ENCODE measurements at places on chromosomes 2 and 18.

GRCh38 chr2:98308532-98308931, 37.7 kb upstream of the CNGA3 start:
- no peak for DNase-seq

GRCh38 chr2:27029051-27029450, 3.7 kb upstream of the TMEM214 start:
- no peak for DNase-seq

DNA sequence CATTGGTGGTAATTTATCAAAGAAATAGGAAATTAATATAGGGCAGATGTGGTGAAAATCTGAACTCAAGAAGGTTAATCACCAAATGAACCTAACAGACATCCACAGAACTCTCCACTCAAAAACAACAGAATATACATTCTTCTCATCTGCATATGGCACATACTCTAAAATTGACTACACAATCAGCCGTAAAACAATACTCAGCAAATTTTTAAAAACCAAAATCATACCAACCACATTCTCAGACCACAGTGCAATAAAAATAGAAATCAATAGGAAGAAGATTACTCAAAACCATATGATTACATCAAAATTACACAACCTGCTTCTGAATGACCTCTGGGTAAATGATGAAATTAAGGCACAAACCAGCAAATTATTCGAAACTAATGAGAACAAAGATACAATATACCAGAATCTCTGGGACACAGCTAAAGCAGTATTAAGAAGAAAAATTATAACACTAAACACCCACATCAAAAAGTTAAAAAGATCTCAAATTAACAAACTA, 31.0 kb downstream of the RBM43 start:
- no peak for DNase-seq

- no peak for DNase-seq
These were observed 345.5 kb downstream of the ERBB4 start for GRCh38 chr2:212193056-212193455.

GRCh38 chr2:162123806-162124758, 28.0 kb downstream of the GCG start:
- DNase-seq, result no peak

DNA sequence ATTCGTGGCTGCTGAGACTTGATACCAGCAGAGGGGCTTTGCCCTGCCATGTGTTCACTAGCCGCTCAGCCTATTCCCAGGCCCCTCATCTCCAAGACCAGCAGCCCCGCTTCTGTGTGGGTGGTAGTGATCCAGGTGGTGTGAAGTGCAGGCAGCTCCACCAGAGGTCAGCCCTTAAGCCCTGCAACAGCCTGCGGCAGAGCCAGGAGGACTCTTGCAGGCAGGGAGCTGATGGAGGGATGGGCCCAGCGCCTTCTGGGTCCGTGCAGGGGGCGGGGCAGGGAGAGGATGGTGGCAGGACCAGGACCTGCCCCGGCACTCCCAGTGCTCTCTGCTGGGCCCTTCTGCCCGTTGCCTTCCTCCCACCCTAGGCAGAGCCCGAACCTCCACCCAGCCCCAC, 162.0 kb downstream of the SH3BP4 start:
- DNase-seq, result no peak

DNA sequence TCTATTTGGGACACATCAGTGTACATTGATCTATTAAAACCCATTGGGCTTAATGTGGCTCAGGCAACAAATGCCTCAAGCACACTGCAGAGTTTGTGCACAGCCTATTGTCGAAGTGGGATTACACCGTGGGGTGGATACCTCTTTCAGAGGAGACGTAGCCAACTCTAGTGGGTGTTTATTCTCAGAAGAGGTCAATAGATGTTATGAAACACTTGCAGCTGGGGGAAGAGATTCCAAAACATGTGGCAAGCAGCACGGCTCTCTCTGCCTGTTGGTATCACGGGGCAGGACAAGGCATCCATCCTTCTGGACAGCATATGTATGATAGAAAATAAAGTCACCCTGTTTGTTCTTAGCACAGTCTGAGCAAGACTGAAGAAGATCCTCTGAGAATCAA, 121.4 kb upstream of the COPS8 start:
- DNase-seq, result peak; percentile 64

- DNase-seq, result no peak
These were observed 14.8 kb upstream of the MAL start for GRCh38 chr2:95010718-95011117.

GRCh38 chr2:224377751-224378700, 23.9 kb downstream of the FAM124B start:
- DNase-seq, result no peak

DNA sequence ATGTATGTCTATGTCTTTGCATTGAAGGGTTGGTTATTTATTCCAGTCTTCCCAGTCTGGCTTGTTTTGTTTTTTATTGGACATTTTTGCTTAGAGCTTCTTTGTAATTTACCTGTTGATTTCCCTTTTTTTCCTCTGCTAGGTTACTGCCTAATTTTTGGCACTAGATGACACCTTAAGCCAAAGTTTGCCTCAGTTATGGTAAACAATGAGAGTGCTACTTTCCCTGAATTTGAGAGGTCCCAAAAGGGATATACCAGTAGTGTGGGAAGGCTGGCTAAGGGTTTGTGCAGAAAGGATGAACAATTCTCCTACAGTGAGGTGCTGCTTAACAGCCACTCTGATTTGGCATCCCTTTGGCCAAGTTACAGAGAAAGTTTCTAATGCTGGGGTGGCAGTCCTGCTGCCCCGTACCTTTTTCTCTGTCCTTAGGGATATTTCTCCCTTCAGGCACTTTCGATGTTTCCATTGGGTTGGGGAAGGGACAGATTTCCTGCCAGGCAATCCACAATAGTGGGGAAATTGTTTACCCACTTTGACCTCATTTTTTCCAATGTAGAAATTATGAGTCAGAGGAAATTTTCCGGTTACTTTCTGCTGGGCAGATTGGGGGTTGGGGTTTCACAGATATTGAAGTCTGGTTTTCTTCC, 354.9 kb downstream of the PTPRM start:
- no peak for DNase-seq

DNA sequence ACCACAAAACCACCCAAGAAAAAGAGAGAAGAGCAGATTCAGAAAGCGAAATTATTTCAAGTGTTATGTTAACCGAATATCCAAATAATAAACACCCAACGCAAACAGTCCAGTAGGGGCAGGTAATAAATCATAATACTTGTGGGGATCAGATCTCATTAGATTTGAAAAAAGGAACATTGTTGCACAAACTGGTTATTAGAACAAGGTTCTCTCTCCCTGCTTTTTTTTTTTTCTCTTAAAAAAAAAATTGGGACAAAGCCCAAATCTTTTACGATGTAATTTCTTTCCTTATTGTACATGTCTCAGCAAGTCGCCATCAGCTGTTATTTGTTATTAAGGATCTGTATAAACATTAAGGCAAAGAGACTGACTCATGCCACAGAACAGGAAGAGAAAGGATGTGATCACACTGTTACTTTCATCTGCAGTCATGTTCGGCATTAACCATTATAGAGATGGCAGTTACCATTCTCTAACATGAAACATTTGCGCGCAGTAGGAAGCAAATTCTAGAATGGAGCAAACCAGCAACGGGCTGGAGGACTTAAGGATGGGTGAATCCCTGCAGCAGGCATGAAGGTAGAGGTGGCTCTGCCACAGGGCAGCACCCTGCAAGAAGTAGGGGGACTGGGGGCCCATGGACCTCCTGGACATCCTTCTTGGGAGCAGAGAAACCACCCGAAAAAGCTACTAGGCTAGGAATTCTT, 42.0 kb downstream of the EPHA4 start:
- no peak for DNase-seq

- DNase-seq, result peak; percentile 72
These were observed 88.3 kb upstream of the SNTG2 start for GRCh38 chr2:862355-862687.

DNA sequence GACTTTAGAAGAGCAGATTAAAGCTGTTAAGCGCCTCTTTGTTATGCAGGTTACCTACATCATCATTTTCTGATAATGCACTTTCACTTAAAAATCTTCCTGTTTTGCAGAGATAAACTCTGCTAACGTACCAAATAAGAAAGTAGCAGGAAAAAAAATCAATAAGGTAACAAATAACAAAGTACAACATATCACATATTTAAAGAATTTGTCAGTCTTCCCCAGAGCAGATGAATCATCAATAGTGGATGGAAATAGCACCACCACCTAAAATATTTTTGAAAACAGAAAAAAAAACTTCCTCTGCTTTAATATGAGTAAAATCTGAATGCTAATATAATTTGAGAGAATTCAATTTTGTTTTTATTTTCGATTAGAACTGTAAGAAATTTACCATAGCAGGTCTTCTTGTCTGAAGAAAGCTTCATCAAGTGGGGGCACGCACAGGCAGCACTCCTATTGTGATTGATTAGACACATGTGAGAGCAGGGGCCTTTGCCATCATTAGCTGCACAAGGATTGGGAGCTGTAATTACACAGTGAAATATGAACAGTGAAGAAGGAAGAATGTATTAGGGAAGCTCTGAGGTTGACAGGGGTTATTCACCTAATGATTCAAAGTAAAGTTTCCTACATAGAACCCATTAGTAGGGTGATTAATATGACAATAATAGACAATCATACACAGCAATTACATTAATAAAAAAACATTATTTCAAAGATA, 1279.4 kb downstream of the LRP1B start:
- DNase-seq, result no peak

DNA sequence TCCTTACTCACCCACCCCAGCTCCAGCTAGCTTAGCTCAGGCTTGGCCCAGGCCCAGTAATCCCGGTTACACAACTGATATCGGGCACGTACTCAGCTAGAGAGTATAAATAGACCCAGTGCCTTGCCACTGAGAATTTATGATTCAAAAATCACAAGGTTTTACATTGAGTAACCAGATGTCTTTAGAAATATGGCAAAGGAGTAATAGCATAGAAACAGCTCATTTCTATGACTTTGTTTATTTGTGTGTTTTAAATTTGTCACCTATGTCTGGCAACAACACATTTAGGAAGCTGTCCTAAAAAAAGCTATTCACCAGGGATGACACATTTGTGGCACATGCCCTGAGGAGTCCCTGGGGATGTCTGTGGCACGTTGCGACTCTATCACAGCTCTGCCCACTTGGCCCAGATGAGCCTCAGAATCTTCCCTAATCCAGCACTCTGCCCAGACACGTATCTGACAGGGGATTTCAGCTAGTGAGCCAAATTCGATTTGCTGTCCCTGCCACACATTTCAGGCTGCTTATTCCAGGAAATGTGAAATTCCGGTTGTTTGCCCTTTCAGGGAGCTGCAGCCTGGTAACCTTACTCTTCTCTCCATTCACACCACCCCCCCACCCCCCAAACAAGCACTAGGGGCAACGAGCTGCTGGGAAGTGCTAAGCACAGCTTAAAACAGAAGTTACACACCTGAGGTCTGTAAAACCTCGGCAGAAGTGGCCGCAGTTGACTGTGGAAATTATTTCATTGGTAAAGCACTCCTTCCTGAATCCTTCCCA, 85.4 kb upstream of the ZCCHC2 start:
- peak; percentile 95 for DNase-seq

- no peak for DNase-seq
These were observed 65.4 kb upstream of the ACAA2 start for GRCh38 chr18:49878567-49879270.

Data from mesenteric fat pad (tissue), 1 donor.